Epithelial cell of proximal tubule (primary cell): ENCODE measurements at places on chromosomes 6 and 20.

DNA sequence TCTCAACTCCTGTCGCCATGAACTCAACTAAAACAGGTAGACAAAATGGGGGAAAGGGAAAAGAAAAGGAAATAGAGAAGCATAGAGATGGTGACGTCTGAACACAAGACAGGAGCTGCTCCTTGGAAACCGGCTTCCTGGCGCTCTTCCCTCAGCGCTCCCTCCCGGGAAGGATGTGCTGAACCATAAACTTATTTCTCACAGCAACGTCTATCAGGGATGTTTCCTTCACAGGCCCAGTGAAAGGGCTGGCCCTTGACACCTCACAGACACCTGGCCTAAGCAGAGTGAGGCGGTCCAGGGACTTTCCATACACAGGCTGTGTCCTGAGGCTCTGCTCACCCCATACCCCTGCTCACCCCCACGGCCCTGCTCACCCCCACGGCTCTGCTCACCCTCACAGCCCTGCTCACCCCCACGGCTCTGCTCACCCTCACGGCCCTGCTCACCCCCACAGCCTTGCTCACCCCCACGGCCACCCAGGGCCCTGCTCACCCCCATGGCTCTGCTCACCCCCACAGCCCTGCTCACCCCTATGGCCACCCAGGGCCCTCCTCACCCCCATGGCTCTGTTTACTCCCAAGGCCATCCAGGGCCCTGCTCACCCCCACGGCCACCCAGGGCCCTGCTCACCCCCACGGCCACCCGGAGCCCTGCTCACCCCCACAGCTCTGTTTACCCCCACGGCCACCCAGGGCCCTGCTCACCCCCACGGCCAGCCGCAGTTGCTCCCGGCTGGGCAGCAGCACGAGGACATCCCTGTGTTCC, 653 bp downstream of the FRMD1 start:
- DNase-seq: no peak

DNA sequence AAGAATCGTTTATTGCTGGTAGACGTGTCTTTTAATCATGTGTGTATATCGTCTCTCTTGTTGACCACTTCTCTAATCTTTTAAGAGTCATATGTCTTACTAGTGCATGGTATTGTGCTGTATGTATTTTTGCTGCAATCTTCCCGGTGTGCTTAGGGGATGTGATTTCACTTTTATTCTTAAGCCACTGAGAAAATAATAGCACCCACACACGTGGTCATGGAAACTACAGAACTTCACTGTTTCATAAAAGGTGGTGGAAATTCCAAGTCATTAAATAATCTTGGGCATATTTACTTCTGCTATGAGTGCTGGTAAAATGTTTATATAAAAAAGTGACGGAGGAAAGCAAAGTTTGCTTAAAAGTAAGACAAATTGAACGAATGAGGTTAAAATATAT, 3.0 kb upstream of the CDYL start:
- no peak for DNase-seq

DNA sequence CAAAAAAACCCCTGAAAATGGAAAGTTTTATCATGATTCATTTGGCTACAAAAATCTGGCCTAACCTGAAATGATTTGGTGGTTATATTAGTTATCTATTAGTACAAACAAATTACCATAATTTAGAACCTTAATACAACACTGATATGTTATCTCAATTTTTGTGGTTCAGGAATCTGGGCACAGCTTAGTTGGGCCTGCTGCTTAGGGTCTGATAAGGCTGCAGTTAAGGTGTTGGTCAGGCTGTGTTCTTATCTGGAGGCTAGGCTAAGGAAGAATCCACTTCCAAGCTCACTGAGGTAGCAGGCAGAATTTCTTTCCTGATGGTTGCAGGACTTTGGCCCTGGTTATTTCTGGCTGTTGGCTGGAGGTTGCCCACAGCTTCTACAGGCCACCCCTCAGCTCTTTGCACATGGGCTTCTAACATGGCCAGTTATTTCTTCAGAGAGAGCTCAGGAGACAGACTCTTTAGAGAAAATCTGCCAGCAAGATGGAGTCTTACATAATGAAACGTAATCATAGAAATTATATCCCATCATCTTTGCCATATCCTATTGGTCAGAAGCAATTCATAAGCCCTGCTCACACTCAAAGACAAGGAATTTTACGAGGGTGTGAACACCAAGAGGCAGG, 11.4 kb downstream of the TRIM38 start:
- no peak for DNase-seq

DNA sequence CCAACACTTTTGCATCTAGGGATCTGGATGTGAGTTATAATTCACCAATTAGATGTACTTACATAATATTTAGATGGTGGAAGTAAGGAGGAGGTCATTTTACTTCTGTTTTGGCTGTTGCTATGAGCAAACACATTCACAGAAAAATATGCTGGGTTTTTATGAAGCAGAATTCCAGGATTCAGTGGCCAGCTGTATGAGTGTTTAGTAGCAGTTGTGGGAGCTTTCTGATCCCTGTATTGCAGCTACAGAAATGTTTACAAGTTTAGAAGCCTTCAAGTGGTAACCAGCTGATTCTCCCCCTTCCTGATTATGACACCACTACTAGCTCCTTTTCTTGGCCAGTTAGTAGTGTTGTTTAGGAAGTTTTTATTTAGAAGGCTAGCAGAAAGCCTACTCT, 177.0 kb downstream of the TENT5A start:
- DNase-seq: no peak

GRCh38 chr6:129749749-129750120, 39.8 kb upstream of the ARHGAP18 start:
- DNase-seq: no peak

GRCh38 chr6:54431466-54431865, 123.2 kb downstream of the TINAG start:
- no peak for DNase-seq

DNA sequence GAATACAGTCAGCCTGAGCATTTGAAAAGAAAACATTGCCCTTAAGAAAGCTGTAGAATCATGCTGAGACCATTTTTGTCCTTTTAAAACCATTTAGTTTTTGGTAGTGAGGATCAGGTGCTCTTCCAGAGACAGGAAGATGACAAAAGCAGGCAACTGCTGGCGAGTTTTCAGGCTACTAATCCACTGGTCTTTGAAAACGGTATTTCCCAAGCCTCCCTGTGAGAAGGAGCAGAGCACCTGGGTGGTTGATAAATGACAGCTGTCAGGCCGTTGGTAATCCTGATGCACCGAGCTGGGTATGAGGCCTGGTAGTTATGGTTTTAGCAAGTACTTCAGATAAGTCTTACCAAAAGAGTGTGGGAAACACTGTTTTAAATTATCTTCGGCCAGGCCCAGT, 10.1 kb upstream of the SEC63 start:
- DNase-seq: no peak

- DNase-seq: no peak
These were observed 17.4 kb downstream of the EZR start for GRCh38 chr6:158801655-158802294.

DNA sequence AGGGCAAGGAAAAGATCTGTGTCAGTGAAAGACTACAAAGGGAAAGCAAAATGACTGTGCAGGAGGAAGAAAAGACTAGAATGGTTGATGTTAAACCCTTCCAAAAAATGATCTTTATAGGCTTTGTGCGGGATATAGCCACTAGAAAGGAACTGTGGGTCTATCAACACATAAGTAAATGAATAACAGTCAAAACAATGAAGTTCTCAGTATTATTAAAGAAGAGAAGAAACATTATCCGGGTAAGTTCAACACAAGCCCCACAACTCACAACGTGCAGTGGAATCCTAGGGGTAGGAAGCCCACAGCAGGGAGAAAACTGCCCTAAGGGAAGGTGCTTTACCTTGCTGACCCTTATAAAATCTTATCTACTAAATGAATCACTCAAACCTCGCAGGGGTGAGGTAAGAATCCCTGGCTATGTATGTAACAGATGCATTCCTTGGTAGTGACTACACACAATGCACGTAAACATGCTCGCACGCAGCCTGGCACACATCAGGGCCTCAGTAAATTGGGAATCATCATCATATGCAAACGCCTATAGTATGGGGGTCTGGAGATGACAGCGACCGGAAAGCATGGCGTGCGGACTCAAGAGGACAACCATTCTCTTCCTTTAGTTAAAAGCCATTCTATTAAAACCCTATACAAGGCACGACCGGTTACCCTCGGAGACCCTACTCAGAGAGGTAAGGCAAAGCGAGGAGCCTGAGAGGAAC, 11.3 kb downstream of the TFAP2A start:
- peak; percentile 41 for DNase-seq

DNA sequence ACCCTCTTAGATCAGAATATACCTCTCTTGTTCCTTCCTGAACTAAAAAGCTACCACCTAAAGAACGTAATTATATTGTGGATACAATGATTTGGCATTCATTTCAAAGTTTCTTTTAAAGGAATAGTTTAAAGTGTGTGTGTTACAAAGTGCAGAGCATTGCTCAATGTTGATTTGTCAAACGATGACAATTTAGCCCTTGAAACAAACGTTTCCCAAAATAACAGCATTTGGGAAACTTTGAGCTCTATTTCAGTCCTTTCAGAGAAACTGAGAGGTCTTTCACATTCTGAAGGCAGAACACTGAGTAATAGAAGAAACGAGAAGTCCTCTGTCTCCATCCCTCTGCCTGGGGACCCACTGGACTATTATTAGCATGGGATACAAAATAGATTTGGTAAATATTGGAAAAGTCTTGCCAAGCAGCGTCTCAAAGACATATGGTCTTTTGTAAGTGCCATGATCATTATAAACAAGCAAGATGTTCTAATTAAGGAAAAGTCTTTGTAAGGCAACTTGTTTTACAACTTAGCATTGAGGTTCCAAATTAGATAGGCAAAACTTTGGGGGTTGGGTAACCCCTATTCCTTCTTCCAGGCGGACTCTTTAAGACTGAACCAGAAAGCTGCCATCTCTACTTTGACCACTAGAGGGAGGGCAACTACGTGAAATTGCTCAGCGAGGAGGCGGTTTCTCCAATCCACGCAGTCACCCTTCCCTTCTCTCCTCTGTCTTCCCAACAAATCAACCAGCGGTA, 208.8 kb downstream of the RNF144B start:
- DNase-seq: peak; percentile 25

DNA sequence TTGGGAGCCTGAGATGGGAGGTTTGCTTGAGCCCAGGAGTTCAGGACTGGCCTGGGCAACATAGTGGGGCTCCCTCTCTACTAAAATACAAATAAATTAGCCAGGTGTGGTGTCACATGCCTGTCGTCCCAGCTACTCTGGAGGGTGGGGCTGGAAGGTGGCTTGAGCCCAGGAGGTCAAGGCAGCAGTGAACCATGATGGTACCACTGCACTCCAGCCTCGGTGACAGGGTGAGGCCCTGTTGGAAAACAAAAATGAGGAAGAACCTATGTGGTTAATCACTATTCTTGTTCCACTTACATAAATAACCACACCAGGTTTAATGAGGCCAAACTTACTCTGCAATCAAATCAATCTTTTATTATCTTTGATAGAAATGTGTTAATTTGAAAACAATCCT, 5.4 kb downstream of the PPDPF start:
- DNase-seq: no peak

- no peak for DNase-seq
These were observed 13.8 kb downstream of the GZF1 start for GRCh38 chr20:23375827-23376226.

DNA sequence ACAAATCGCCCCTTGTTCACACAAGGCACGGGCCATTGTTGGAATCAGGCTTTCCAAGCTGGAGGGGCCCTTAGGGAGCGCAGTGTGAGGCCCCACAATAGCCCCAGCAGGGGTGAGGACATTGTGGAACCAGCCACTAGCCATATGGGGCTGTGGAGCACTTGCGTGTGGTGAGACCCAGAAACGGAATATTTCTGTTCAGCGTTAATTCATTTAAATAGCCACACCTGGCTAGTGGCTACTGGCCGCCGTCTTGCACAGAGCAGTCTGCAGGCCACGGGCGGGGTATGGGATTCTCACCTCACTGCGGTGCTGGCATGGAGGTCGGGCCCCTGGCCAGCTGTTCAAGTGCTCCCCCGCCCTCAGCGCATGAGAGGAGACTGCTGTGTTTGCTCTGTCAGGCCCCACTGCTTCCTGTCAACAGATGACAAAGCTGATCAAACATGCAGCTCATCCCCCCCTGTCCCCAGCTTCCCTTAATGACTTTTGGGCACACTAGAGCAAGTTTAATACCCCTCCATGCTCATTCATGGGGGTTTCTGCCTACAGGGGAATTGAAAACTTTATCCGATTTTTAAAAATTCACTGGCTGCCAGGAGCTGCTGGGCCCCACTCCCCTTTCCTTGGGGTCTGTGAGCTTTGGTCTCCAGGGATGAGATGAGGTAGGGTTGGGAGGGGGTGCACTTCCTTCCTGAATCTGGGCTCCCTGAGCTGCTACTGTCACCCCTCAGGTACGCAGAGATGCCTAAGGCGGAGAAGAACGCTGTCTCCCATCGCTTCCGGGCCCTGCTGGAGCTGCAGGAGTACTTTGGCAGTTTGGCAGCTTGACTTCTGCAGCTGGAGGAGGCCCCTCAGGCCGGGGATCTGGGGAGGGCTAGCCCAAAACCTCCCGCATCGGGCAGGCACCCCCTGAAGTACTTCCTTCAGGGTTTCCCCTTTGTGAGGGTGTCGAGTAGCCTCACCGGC, 13.6 kb downstream of the ITPA start:
- DNase-seq: no peak

GRCh38 chr6:54958446-54958845, 111.9 kb downstream of the FAM83B start:
- no peak for DNase-seq

DNA sequence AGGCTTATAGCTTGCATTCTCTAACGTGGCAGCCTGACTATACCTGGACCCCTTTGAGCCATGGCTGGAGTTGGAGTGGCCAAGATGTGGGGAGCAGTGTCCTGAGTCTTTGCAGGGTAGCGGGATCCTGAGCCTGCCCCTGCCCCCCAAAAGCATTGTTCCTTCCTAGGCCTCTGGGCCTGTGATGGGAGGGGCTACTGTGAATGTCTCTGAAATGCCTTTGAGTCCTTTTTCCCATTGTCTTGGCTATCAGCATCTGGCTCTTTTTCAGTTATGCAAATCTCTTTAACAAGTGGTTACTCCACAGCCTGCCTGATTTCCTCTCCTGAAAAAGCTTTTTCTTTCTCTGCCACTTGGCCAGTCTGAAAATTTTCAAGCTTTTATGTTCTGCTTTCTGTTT, 17.0 kb upstream of the PRL start:
- no peak for DNase-seq

DNA sequence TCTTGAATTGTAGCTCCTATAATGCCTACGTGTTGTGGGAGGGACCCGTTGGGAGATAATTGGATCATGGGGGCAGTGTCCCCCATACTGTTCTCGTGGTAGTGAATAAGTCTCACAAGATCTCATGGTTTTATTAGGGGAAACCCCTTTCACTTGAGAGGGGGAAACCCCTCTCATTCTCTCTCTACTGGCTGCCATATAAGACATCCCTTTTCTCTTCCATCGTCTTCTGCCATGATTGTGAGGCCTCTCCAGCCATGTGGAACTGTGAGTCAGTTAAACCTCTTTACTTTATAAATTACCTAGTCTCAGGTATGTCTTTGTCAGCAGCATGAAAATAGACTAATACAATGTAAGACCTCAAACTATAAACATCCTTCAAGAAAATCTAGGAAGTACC, 23.1 kb downstream of the PAQR8 start:
- no peak for DNase-seq

GRCh38 chr6:36018339-36018738, 6.1 kb downstream of the SLC26A8 start:
- DNase-seq: no peak
